CD4-positive, alpha-beta memory T cell (primary cell): ENCODE measurements at places on chromosomes 4 and X.
A peak's percentile ranks its signal among the peaks of the same experiment; 100 is the strongest.

GRCh38 chr4:20422398-20422797 lies 170.7 kb downstream of the SLIT2 start:
- no peaks in the 10 kb centered on the region for H3K27me3 ChIP-seq
- peak; percentile 13 for DNase-seq
- H3K4me1 ChIP-seq: no peaks in the 10 kb centered on the region
- no peak overlapping the region for H3K4me3 ChIP-seq
- H3K36me3 ChIP-seq: no peaks in the 10 kb centered on the region
- no peak overlapping the region for H3K27ac ChIP-seq

DNA sequence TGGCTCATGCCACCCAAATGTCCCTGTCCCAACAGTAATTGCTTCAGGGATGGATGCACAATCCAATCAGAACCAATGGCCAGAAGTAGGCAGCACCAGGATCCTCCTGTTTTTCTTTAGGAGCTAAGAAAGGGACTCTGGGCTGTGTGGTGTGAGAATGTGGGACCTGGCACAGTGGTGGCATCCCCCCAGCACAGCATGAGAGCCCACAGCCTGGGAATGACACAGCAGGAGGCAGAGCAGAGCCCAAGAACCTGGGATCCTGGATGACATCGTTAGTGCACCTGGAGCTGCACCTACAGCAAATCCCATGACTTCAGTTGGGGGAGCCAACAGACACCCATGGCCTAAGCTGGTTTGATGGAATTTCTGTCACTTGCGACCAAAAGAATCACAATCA lies 70.7 kb upstream of the C4orf50 start:
- peaks cover 11% of the 10 kb centered on the region for H3K4me1 ChIP-seq
- H3K27me3 ChIP-seq: no peaks in the 10 kb centered on the region
- H3K27ac ChIP-seq: no peak overlapping the region
- no peak for DNase-seq
- no peak overlapping the region for H3K4me3 ChIP-seq

DNA sequence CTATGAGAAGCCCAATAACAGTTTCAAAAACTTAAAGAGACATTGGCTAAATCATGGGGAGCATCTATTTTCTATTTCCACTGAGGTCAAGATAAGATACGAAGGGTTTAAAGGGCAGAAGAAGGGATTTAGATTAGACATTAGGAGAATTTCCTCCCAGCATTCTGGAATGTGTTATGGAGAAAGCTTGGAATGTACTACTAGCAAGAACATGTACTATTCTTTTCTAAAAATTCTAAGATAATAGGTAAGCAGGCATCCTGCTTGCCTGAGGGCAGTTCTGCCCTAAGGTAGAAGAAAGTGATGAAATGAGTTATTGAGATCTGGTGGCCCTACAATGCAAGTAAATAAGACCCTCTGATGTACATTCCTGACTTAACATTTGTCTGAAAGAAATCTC lies 279.2 kb downstream of the NR3C2 start:
- no peaks in the 10 kb centered on the region for H3K27me3 ChIP-seq
- no peak overlapping the region for H3K27ac ChIP-seq
- DNase-seq: no peak
- H3K36me3 ChIP-seq: no peaks in the 10 kb centered on the region
- H3K4me3 ChIP-seq: no peak overlapping the region

DNA sequence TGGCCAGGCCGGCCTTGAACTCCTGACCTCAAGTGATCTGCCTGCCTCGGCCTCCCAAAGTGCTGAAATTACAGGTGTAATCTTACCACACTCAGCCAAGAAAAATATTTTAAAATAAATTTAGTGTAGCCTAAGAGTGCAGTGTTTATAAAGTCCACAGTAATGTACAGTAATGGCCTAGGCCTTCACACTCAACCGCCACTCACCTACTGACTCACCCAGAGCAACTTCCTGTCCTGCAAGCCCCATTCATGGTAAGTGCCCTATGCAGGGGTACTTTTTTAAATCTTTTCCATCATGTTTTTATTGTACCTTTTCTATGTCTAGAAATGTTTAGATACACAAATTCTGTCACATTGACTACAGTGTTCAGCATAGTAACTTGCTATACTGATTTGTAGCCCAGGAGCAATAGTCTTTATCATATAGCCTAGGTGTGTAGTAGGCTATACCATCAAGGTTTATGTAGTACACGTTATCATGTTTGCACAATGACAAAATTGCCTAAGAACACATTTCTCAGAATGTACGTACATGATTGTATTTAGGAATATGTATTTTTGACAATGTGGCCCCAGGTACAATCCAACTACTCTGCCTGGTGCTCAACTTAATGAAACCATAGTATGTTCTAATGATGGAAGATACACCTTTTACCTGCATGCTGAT lies 455.2 kb downstream of the PCDH7 start:
- no peaks in the 10 kb centered on the region for H3K36me3 ChIP-seq
- DNase-seq: no peak
- H3K27me3 ChIP-seq: no peaks in the 10 kb centered on the region
- no peak overlapping the region for H3K27ac ChIP-seq

GRCh38 chr4:24742773-24743172 lies 52.6 kb upstream of the SOD3 start:
- DNase-seq: no peak
- no peak overlapping the region for H3K27ac ChIP-seq
- no peak overlapping the region for H3K4me3 ChIP-seq
- no peaks in the 10 kb centered on the region for H3K4me1 ChIP-seq
- no peaks in the 10 kb centered on the region for H3K36me3 ChIP-seq
- H3K27me3 ChIP-seq: no peaks in the 10 kb centered on the region

DNA sequence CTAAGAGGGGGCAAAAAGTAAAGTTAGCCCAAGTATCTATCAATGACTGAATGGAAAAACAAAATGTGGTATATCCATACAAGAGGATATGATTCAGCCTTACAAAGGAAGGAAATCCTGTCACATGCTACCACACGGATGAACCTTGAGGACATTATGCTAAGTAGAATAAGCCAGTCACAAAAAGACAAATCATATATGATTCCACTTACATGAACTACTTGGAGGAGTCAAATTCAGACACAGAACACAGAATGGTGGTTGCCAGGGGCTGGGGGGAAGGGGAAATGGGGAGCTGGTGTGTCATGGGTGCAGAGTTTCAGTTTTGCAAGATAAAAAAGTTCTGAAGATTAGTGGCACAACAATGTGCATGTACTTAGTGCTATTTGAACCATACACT lies 101.8 kb downstream of the SH3KBP1 start:
- no peak overlapping the region for H3K27ac ChIP-seq
- no peak for DNase-seq
- no peaks in the 10 kb centered on the region for H3K36me3 ChIP-seq
- H3K4me3 ChIP-seq: no peak overlapping the region
- no peaks in the 10 kb centered on the region for H3K27me3 ChIP-seq

GRCh38 chr4:176340871-176341685 lies 21.3 kb downstream of the SPCS3 start:
- DNase-seq: peak; percentile 46
- H3K4me1 ChIP-seq: peaks cover 4% of the 10 kb centered on the region
- no peak overlapping the region for H3K27ac ChIP-seq
- no peak overlapping the region for H3K4me3 ChIP-seq
- no peaks in the 10 kb centered on the region for H3K36me3 ChIP-seq

DNA sequence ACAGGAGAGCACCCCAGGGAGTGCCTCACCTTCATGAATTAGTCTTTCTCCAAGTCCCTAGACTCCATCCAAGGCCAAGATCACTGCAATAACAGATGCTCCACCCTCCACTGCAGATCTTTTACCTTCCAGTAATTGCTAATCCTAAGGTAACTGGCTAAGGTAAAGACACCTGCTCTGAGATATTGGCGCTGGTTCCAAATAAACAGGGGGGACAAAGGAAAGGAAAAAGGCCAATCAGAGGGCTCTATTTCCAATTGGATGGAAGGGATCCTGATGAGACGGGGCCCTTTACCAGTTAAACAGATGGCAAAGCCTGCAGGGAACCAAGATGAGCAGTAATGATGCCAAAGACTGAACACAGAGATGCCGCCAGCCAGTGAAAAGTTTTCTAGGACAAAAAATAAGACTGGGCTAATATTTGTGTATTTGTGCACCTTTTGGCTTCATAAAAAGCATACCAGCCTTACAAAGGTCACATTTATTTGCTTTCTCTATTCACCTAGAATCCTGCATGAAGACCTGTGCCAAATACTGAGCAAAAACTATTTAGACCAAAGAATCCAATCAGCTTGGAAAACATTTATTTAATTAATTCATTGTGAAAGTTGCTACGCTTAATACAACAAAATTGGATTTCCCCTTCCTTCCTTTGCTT lies 148.5 kb downstream of the PPP3CA start:
- DNase-seq: no peak
- no peaks in the 10 kb centered on the region for H3K27me3 ChIP-seq
- no peaks in the 10 kb centered on the region for H3K36me3 ChIP-seq
- peaks cover 27% of the 10 kb centered on the region for H3K4me1 ChIP-seq
- no peak overlapping the region for H3K4me3 ChIP-seq
- no peak overlapping the region for H3K27ac ChIP-seq

DNA sequence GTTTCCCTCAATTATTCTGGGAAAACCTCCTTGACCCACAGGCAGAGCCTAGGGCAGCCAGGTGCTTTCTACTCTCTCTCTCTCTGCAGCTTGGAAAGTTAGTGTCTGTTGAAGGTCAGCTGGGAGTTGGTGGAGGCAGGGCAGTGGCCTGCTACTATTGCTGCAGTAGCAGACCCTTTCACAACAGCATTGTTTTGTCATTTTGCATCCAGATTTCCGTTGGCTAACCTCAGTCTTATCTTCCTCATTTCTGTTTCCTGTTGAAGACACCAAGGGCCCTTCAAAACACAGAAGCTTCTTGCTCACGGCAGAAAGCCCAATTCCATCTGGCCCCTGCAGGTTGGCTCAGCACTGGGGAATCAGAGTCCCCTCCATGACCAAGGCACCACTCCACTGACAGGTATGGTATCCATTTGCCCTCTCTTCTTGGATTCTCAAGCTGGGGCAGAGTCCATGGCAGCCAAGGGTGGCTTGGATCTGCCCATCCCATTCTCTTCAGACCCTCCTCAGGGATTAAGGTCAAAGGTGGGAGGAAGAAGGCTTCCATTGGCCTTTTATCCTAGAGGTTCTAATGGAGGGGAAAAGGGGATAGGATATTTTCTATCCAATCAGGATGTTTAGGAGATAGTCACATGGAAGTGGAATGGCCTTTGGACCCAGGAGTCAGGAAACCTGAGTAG lies 24.6 kb downstream of the VSIG4 start:
- peaks cover 89% of the 10 kb centered on the region for H3K4me1 ChIP-seq
- H3K4me3 ChIP-seq: no peak overlapping the region
- H3K27ac ChIP-seq: peak overlapping the region; percentile 21
- DNase-seq: peak; percentile 10

GRCh38 chrX:95076449-95076848 lies 1402.4 kb downstream of the FAM133A start:
- DNase-seq: no peak
- no peak overlapping the region for H3K4me3 ChIP-seq
- H3K36me3 ChIP-seq: no peaks in the 10 kb centered on the region
- H3K27me3 ChIP-seq: no peaks in the 10 kb centered on the region
